ENCODE measurements at places on chromosomes 6 and 20.

DNA sequence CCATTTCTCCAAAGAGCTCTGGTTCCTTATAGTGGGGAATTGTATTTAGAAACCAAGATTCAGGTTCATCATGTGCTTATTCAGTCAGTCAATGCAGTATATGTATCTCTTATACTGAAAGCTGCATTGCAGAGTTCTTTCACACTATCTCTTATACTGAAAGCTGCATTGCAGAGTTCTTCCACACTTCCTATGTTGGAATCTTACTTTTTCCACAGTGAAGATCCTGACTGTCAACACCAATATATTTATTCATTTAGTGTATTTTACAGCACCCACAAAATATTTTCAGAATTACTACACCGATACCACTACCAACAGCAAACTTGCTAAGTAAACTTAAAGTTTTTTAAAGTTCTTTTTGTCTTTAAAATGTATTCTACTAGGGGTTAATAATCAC lies 349.3 kb upstream of the MMS22L start:
- no peak for DNase-seq

- no peak for DNase-seq
Observed at GRCh38 chr6:30684386-30685156, 1.9 kb downstream of the PPP1R18 start.

- no peak for DNase-seq
Observed at GRCh38 chr6:35973670-35974222, 50.7 kb downstream of the SLC26A8 start.

- no peak for DNase-seq
Observed at GRCh38 chr6:25615471-25615870, 36.5 kb upstream of the SCGN start.

GRCh38 chr6:54288474-54288873 lies 19.8 kb upstream of the TINAG start:
- no peak for DNase-seq

DNA sequence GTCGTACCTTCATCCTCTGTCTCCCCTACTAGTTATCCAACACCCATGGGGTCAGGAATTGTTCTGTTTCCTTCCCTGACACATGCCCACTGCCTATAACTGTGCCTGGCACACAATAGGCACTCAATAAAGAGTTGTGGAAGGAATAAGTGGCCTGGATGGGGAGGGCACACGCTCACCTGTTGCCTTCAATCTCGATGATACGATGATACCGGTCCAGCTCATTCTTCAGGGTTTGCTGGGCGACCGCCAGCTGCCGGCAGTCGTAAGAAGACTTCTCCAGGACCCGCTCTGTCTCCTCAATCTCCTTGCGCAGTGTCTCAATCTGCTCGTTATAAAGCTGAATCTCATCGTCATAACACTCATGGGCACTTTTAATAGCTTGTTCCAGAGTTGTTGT lies 32.5 kb downstream of the BFSP1 start:
- DNase-seq, result no peak

- DNase-seq, result peak; percentile 51
Observed at GRCh38 chr6:109236115-109237076, 141.1 kb downstream of the CEP57L1 start.

- DNase-seq, result no peak
Observed at GRCh38 chr6:168574075-168574698, 133.2 kb downstream of the SMOC2 start.

DNA sequence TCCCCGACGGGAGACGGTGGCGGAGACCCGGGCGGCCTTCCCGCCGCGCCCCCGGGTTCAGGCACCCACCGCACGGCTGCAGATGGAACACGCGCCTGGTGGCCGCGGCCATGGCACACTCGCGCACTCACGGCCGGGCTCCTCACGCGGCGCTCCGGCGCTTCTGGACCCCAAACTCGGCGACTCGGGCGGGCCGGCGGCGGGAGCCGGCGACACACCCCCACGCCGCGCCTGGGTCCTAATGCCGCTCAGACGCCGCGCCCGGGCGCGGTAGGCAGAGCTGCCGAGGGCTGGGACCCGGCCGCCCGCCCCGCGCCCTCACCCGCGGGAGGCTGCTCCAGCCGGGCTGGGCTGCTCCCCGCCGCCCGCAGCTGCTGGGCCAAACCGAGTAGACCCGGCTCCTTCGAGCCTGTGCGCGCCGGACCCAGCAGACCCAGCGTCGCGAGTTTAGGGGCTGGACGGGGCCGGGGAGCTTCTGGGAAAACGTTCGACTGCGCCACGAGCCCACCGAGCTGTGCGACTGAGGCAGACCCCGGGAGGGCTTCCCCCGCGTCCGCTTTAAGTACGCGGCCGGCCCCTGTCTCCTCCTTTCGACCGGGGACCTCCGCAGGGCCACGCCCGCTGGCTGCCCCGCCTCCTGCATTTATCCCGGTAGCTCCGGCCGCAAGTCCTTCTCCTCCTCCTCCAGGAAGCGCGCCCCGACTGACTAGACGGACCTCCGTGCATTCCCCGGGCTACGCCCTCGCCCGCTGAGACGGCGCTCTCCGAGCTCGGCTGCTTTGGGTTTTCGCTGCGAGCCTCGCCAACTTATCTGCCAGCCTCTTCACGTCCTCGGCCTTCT lies at the start of gene SLC4A11:
TSS of gene SLC4A11 (minus strand) at position 165 of the 841 bp plus-strand sequence. CDS start at position 112, 53 bp downstream.
- no peak for DNase-seq

GRCh38 chr6:168367285-168367751 lies 47.7 kb upstream of the DACT2 start:
- no peak for DNase-seq

DNA sequence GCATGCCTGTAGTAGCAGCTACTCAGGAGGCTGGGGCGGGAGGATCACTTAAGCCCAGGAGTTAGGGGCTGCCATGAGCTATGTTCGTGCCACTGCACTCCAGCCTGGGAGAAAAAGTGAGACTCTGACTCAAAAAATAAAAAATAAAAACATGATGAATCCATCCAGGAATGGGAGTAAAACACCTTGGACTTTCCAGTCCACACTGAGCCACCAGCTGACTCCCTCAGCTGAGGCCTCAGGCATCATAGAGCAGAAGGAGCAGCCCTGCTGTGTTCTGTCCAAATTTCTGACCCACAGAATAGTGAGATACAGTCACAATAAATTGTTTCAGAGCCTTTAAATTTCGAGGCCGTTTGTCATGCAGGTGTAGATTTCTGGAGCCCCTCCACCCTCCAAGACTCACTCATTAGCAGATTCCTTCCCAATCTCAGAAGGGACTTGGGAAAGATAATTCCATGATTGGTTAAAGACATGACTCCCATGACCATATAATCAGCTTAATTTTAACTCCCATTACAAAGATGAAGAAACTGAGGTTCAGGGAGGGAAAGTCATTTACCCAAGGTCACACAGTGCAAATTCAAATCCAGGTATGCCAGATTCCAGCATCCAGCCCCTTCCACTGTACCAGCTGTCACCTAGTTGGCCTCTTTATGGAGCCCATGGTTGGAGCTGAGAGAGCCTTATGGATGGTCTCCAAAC lies 9.0 kb upstream of the MMP9 start:
- no peak for DNase-seq

DNA sequence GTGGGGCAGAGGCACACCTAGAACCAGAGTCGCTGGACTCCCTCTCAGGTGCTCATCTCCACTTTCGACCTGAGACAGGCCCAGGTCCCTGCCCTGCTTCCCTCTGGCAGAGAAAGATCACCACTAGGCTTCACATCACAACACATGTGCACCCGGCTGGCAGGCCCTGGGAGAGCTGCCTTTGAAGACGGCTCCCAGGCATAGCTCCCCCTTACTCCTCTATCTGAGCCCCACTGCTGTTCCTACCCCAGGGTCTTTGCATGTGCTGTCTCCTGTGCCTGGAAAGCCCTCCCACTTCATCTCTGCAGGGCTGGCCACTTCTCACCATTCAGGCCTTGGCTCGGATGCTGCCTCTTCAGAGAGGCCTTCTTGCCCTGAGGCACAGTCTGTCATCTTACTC lies 89.2 kb downstream of the NOL4L start:
- no peak for DNase-seq
